Left ventricle myocardium superior (tissue), 1 donor: ENCODE measurements at places on chromosomes 16 and 17. TPM values are rescaled to one million over a fixed set of nuclear protein-coding genes. Genes with fewer than 3 reads are reported as not detected.

Gene TEKT1
- total RNA-seq: not detected

Gene KRT24
- total RNA-seq: not detected

Gene CIBAR2
- total RNA-seq: not detected

Gene SECTM1
- total RNA-seq: 5.5 TPM

GRCh38 chr17:73194514-73195222 is 1.8 kb downstream of the COG1 start:
- no peak for DNase-seq

GRCh38 chr17:16273499-16273898 is 56.5 kb downstream of the PIGL start:
- DNase-seq: no peak

- DNase-seq: no peak
Measured at GRCh38 chr16:4612977-4613635, 1.6 kb downstream of the UBALD1 start.
